B cell (primary cell): ENCODE measurements at places on chromosomes 6 and 20. TPM values are rescaled to one million over a fixed set of nuclear protein-coding genes. Genes with fewer than 3 reads are reported as not detected.

The RAB22A gene
- 21.1 and 22.0 TPM in 2 replicates for total RNA-seq

The SLC4A11 gene
- 1.6 and 2.7 TPM in 2 replicates for total RNA-seq

The PPP1R18 gene
- total RNA-seq = 121 and 125 TPM in 2 replicates

DNA sequence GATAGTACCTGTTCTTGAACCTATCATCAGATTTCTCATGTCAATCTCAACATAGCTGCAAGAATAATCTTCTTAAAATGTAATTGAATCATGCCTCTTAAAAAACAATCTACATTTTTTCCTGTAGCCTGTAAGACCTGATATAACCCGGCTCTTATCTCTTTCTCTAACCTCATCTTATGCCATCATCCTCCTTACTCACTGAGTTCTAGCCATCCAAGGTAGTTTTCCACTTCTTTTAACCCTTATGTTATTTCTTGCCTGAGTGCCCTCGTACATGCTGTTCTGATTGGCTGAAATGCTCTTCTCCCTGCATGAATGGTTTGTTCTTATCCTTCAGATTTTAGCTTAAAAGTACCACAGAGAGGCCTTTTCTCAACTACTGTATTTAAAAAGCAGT lies 16.4 kb downstream of the SLC17A5 start:
- no peak overlapping the region for H3K4me3 ChIP-seq
- no peak for DNase-seq
- no peak overlapping the region for H3K27ac ChIP-seq
- no peaks in the 10 kb centered on the region for H3K27me3 ChIP-seq
- no peaks in the 10 kb centered on the region for H3K4me1 ChIP-seq

GRCh38 chr6:143427109-143427817 lies 23.2 kb downstream of the ADAT2 start:
- no peaks in the 10 kb centered on the region for H3K27me3 ChIP-seq
- no peak overlapping the region for H3K4me3 ChIP-seq

GRCh38 chr6:132190815-132191175 lies 210.5 kb downstream of the MOXD1 start:
- no peaks in the 10 kb centered on the region for H3K27me3 ChIP-seq
- no peak for DNase-seq
- H3K27ac ChIP-seq = no peak overlapping the region
- no peak overlapping the region for H3K4me3 ChIP-seq
- H3K36me3 ChIP-seq = no peaks in the 10 kb centered on the region
- H3K4me1 ChIP-seq = no peaks in the 10 kb centered on the region

DNA sequence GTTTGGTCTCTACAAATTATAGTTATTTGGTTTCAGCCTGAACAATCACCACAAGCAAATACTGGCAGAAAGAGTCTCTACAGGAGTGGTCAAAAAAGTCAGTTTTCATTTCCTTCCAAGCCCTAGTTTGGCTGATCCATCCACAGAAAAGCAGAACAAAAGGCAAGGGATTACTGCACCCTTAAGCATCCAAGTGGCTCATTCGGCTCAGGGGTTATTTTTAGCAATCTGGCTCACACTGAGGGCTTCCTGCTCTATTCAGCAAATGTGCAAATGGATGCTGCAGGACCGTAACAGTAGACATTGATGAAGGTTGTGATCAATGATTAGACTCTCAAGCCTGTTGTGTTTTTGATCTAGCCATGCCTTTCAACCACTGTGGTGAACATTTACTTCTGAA lies 62.2 kb upstream of the FABP7 start:
- H3K36me3 ChIP-seq = no peaks in the 10 kb centered on the region
- no peaks in the 10 kb centered on the region for H3K27me3 ChIP-seq
- no peak for DNase-seq
- no peaks in the 10 kb centered on the region for H3K4me1 ChIP-seq
- H3K4me3 ChIP-seq = no peak overlapping the region

DNA sequence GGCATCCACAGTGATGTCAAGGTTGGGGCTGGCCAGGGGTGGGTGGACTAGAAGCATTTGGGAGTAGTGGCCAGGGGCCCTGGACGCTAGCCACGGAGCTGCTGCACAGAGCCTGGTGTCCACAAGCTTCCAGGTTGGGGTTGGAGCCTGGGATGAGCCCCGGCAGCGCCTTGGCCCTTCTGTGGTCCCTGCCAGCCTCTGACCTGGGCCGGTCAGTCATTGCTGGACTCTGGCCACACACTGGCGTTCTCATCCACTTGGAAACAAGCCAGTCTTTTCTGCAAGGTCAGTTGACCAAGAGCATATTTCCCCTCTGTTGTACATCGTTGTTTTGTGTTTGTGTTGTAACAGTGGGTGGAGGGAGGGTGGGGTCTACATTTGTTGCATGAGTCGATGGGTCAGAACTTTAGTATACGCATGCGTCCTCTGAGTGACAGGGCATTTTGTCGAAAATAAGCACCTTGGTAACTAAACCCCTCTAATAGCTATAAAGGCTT lies 8.4 kb downstream of the PSMA7 start:
- H3K4me3 ChIP-seq = no peak overlapping the region
- H3K27ac ChIP-seq = no peak overlapping the region
- H3K4me1 ChIP-seq = peaks cover 23% of the 10 kb centered on the region
- no peaks in the 10 kb centered on the region for H3K27me3 ChIP-seq

DNA sequence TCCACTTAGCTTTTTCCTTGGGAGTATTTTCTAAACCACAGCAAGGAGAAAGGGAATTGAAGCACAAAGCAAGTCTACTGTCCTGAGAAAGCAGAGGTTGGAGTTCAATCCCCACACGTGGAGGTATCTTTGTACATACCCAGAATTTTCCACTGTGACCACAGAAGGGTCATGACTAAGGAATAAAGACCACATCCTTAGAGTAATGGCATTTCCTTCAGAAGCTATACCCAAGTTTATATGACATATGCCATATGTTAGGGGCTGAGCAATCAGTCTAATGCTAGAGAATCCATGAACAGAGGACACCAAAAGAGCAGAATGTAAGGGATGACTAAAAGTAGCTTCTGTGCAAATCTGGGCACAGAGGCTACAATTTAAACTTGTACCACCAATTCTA lies 46.4 kb downstream of the ATG5 start:
- DNase-seq = no peak
- H3K4me1 ChIP-seq = no peaks in the 10 kb centered on the region
- no peaks in the 10 kb centered on the region for H3K27me3 ChIP-seq
- no peak overlapping the region for H3K4me3 ChIP-seq
- H3K36me3 ChIP-seq = peaks cover 4% of the 10 kb centered on the region
